ENCODE measurements at places on chromosomes 12 and 14. TPM values are rescaled to one million over a fixed set of nuclear protein-coding genes. Genes with fewer than 3 reads are reported as not detected.

POTEG gene
- not detected for total RNA-seq

GPR84 gene
- 1.7 TPM for total RNA-seq

LIN7A gene
- 9.7 TPM for total RNA-seq

A2ML1 gene
- total RNA-seq, result not detected

ACRBP gene
- total RNA-seq, result 3.4 TPM

KRT2 gene
- total RNA-seq, result not detected

TCL1B gene
- not detected for total RNA-seq

HOMEZ gene
- 14.8 TPM for total RNA-seq

IL22 gene
- total RNA-seq, result not detected

CCDC177 gene
- total RNA-seq, result not detected

ABCC9 gene
- total RNA-seq, result 21.3 TPM

APOF gene
- not detected for total RNA-seq

ADAMTS20 gene
- not detected for total RNA-seq

DTX3 gene
- 34.5 TPM for total RNA-seq

KLRB1 gene
- total RNA-seq, result 3.0 TPM

HNF1A gene
- total RNA-seq, result 6.7 TPM

MYBPC1 gene
- not detected for total RNA-seq

Measured in kidney (tissue), 22 donors.